ELF-1 (cell line): ENCODE measurements at places on chromosomes 2 and 18.
A peak's percentile ranks its signal among the peaks of the same experiment; 100 is the strongest.

DNA sequence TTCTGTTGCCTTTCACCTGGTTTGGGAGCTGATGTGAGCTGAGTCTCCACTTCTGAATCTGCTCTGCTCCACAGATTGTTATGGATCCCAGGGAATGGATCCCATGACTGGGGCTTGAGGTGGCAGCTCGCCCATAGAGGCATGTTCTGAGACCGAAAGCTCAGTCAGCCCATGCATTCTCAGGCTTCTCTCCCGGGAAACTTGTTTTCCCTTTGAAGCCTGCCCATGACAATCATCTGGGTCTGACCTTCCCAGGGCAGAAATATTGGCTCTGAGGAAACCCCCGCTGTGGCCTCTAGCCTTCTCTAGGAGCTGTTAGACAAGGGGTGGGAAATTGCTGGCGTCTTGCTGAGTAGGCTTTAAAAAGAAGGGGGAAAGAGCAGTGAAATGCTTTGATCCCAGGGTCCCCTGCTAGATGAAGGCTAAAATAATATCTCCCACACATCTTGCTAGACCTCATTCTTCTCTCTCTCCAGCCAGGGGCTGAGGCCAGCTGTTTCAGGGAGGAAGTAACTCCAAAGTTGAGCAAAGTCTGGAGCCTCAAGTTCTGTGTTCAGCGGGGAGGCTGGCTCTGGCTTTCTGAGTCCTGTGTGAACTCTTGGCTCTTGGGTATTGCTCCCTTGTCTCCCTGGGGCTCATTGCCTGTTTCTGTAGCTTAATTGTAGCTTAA, 2.0 kb downstream of the VAMP8 start:
- DNase-seq = peak; percentile 83

GRCh38 chr2:66125951-66126350, 309.0 kb upstream of the MEIS1 start:
- DNase-seq = no peak

DNA sequence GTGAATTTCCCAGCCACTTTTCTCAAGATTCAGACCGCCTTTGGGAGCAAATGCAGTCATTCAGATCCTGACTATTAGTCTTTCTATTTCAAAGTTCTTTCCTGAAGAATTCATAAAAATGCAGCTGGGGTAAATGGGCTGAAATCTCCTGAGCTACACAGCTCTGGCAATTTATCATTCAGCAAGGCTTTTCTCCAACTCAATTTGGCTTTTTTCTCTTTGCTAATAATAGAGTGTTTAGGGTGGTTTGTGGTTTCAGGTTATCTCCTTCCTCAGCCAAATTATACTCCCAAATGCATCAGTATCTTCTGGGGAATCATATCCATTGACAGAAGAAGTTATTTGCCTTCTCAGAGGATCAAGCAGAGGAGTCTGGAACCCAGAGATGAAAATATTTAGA, 282.4 kb upstream of the SLC14A2 start:
- no peak for DNase-seq

GRCh38 chr2:212494418-212495020, 44.1 kb downstream of the ERBB4 start:
- no peak for DNase-seq

- no peak for DNase-seq
These were observed 1038.3 kb downstream of the DPP10 start for GRCh38 chr2:115480741-115481140.

- DNase-seq = no peak
These were observed 33.5 kb downstream of the GALNT5 start for GRCh38 chr2:157291018-157291417.

DNA sequence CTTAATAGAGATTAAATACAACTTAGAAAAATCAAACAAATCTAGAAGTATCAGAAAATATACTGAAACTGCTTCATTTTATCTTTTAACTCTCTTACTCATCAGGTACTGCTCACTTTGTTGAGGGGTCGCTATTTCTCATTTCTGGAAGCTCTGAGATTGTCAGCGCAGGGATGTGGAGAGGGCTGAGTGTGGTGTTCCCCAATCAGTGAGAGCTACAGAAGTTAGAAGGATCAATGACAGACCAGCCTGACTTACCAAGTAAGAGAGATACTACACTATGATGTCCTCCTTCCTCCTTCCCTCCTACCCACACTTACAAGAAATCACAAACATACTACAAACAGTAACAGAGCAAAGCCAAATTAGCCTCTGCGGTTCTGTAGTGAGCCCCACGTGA, 8.1 kb downstream of the GCFC2 start:
- DNase-seq = no peak

DNA sequence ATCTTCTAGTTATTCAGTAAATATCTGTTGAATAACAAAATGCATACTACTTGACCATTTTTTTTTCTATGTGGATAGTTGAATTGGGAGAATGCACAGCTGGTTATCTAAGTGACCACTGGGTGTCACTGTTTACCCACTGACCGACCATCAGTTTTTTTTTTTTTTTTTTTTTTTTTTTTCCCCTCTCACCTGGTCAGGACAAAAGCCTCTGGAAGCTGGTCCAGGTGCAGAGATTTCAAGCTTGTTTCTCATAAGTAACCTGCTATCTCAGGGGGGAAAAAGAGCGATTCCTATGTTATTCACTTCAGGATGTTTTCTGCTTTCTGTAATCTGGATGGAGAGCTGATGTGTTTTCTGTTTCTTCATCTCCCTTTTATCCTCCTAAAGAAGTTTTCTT, 256.0 kb downstream of the DCDC2C start:
- peak; percentile 68 for DNase-seq

DNA sequence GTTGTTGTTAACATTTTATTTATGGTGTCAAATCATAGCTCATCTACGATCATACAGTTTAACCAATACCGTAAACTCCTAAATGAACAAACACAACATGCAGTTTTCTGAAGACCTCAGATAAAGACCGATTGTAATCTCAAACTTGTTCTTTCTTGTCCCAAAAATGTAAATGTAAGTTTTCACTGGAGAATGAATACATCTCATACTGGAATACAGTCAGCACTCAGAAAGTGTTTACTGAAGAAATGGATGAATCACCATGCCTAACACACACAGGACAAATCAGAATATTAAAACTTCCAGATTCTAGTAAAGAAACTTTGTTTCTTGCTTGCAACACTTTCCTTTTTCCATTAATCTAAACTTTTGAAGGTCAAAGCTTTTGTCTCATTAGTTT, 380.5 kb downstream of the DLGAP1 start:
- no peak for DNase-seq

DNA sequence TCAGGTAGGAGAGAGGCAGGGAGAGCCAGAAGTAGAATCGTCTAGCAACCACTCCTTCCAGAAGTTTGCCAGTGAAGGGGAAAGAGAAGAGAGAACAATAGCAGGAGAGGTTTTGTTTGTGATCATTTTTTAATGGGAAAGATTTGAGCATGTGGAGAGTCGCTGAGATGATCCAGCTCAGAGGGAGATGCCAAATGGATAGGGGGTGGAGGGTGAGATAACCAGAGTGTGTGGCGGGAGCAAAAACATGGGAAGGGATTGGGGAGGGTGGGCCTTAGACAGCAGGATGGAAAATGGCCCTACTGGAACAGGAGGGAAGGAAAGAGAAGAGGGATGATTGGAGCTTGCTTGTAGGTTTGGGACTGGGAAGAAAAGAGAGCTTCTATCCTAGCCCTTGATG, 269.8 kb downstream of the GLI2 start:
- DNase-seq = no peak

- DNase-seq = no peak
These were observed 4.3 kb downstream of the HNRNPLL start for GRCh38 chr2:38598200-38598990.

- DNase-seq = no peak
These were observed 370.5 kb downstream of the EIPR1 start for GRCh38 chr2:3007135-3007534.

DNA sequence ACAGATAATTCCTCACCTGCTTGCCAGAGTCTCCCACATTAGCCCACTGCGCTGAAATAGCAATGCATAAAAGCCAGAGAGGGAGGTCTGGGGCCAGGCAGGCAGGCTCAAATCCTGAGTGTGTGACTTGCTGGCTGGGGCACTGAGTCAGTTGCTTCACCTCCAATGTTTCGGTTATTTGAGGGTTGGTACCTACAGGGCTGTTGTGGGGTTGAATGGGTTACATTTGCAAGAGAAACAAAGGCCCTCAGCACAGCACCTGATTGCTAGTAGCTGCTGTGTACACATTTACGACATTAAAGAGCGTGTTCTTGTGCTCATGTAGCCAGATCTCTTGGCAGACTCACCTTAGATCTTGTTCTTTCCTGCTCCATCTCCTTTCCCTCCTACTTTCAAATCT, 34.1 kb upstream of the FAM110C start:
- no peak for DNase-seq

- DNase-seq = peak; percentile 9
These were observed 48.4 kb downstream of the MAP2 start for GRCh38 chr2:209472112-209472832.

DNA sequence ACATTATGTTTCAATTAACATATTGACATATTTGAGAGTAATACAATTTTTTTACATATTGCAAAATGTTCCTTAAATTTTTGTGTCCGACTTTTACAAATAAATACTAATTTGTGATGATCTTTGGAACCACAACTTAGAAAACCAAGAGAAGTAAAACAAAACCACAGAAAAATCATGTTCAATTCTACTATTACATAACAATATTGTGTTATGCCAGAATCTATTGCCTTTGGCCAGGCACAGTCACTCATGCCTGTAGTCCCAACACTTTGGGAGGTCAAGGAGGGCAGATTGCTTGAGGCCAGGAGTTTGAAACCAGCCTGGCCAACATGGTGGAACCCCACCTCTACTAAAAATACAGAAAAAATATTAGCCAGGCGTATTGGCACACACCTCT, 92.8 kb upstream of the APCDD1 start:
- no peak for DNase-seq

- no peak for DNase-seq
These were observed 9.9 kb upstream of the KLHL30 start for GRCh38 chr2:238128534-238129001.

- no peak for DNase-seq
These were observed 103.8 kb upstream of the ST3GAL5 start for GRCh38 chr2:85992611-85993010.

GRCh38 chr18:5868218-5868854, 27.0 kb downstream of the TMEM200C start:
- DNase-seq = peak; percentile 67

DNA sequence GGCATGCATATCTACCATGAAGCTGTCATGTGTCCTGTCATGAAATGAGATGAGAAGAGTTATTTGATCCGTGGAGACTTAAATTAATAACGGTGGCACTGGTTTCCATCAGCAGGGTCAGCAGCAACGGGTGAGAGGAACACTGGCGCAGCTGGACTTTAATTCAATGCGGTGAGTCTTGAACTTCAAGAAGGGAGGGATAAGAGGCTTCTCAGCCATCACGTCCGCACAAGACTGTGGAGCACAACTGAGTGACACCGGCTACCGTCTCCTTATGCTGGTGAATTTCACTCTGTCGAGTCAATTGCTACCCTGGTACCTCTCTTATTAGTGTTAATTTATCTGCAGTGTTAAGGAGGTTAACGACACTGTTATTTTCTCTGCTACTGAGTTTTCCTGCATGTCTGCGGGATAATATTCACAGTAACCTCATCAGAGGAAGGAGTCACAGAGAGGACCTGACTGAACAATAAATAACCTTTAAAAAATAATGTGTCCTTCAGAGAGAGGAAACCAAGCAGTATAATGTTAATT, 236.8 kb downstream of the EPHA4 start:
- DNase-seq = no peak

DNA sequence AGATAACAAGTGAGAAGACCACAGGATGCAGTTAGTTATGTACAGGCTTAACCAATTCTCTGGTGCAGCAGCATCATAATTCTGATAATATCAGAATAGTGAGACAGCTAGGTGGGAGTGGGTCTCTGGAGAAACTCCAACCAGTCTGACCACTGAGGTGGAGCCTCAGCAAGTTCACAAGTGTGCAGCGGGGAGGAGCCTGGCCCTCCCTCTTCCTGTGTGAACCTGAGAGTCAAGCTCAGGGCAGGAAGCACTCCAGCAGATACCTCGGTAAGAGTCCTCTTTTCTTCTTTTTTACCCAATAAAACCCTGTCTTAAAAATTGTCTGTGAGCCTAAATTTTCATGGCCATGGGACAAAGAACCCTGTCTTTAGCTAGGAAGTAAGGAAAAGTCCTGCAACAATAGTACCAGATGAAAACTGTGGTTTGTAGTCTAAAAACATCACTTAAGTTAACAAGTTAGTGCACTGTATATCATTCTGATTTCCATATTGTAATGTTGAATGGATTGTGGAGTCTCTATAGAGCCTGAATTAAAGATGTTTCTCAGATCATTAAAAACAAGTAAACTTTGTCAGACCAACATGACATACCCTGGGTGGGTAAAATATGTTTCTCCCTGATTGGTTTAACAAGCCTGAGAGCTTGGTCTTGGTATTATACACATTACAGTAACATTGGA, 370.8 kb downstream of the TMEM182 start:
- DNase-seq = no peak

- DNase-seq = no peak
These were observed 24.7 kb downstream of the IL1R2 start for GRCh38 chr2:102016399-102016955.

- DNase-seq = no peak
These were observed 42.0 kb upstream of the HS6ST1 start for GRCh38 chr2:128360711-128361110.

DNA sequence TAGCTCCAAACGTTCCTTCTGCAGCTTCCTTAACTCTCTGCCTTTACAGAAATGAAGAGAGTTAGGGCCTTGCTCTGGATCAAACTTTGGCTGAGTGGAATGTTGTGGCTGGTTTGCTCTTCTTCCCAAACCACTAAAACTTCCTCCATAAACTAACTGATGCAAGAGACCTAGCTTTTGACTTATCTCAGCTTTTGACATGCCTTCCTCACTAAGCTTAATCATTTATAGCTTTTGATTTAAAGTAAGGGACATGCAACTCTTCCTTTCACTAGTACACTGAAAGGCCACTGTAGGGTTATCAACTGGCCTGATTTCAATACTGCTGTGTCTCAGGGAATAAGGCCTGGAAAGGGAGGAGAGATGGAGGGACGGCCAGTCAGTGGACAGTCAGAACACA, 8.3 kb downstream of the PXDN start:
- no peak for DNase-seq

GRCh38 chr2:105714141-105714540, 30.6 kb upstream of the NCK2 start:
- DNase-seq = no peak

GRCh38 chr2:240960309-240960970, 38.0 kb upstream of the SNED1 start:
- no peak for DNase-seq

DNA sequence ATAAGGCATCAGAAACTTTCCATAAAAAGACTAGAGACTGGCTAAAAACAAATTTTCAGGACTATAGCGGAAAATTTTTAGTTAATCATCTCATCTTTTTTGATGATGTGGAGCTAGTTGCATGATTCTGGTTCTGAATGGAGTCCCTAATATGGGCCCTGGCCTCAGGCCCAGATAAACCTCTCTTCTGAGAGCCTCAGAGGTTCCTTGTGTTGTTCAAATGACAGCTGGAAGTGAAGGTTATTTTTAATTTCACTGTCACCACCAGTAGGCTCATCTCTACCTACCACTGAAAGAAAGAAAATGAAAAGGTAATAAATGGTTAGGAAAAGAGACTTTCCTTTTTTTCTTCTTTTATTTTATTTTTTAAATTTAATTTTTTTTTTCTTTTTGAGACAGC, 75.9 kb downstream of the EVA1A start:
- DNase-seq = no peak
